Right renal cortex interstitium (tissue), 3 donors: ENCODE measurements at places on chromosomes 5 and 9. TPM values are rescaled to one million over a fixed set of nuclear protein-coding genes. Genes with fewer than 3 reads are reported as not detected.

DNA sequence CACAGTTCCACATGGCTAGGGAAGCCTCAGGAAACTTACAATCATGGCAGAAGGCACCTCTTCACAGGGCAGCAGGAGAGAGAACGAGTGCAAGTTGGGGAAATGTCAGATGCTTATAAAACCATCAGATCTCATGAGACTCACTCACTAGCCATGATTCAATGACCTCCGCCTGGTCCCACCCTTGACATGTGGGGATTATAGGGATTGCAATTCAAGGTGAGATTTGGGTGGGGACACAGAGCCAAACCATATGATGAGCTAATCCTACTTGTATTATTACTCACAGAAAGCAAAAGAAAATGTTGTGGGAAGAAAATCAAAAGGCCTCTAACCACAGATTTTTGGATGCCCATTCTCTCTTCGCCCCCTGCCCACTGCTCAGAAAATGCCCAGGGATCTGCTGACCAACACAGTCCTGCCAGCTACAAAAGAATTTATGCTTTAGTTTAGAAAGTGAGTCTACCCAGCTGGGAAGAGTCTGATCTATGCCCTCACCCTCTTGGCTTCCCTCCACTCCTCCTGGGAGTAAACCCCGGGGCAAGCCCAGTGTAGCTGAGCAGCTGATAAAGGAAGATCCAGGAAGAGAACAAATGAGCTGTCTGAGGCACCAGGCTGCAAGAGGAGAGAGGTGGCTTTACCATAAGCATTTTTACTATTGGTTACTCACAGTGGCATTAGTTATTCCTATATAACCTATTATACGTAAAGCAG is 53.1 kb downstream of the RNF130 start:
- DNase-seq, result no peak

RNF180 gene
- 10.2 TPM for polyA plus RNA-seq

CCL19 gene
- 0.31 TPM for polyA plus RNA-seq

DNA sequence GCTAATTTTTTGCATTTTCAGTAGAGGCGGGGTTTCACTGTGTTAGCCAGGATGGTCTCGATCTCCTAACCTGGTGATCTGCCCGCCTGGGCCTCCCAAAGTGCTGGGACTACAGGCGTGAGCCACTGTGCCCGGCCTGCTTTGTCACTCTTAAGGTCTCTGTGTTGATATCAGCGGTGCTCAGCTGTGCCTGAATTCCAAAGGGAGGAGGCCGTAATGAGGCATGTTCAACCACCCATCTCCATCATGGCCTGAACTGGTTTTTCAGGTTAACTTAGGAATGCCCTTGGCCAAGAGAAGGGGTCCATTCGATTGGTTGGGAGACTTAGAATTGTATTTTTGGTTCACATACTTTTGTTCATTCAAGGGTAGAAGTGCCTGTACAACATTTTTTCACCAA is 22.0 kb downstream of the HSD17B3 start:
- DNase-seq, result peak; percentile 52

GRCh38 chr9:35841645-35841900 is 12.5 kb downstream of the TMEM8B start:
- DNase-seq, result no peak

KCNN2 gene
- 7.1 TPM for polyA plus RNA-seq
